ENCODE measurements at places on chromosomes 7 and 10. TPM values are rescaled to one million over a fixed set of nuclear protein-coding genes. Genes with fewer than 3 reads are reported as not detected.

TYW1B gene
- total RNA-seq, result 1.9 TPM

USP6NL gene
- total RNA-seq, result 40.2 TPM

PGAM2 gene
- total RNA-seq, result 5.9 TPM

POLR2J2 gene
- 3.1 TPM for total RNA-seq

CCSER2 gene
- total RNA-seq, result 102 TPM

ATOH7 gene
- 1.4 TPM for total RNA-seq

SORBS1 gene
- total RNA-seq, result 123 TPM

LIPN gene
- total RNA-seq, result not detected

EGFR gene
- 9.4 TPM for total RNA-seq

HPSE2 gene
- total RNA-seq, result not detected

CFAP43 gene
- 16.7 TPM for total RNA-seq

MUC12 gene
- not detected for total RNA-seq

OR13A1 gene
- total RNA-seq, result not detected

NUTM2B gene
- 2.3 TPM for total RNA-seq

CCL24 gene
- total RNA-seq, result not detected

PAXIP1 gene
- total RNA-seq, result 10.3 TPM

LIPJ gene
- 3.4 TPM for total RNA-seq

CTAGE4 gene
- total RNA-seq, result 0.31 TPM

C7orf33 gene
- total RNA-seq, result not detected

R3HCC1L gene
- 17.3 TPM for total RNA-seq

Data from occipital lobe (tissue), 3 donors.